ENCODE measurements at places on chromosomes 4 and X.

GRCh38 chr4:173001571-173001970 is 167.0 kb upstream of the GALNT7 start:
- no peak for DNase-seq

- no peak for DNase-seq
These were observed 464 bp downstream of the RAP1GDS1 start for GRCh38 chr4:98261405-98262291.

DNA sequence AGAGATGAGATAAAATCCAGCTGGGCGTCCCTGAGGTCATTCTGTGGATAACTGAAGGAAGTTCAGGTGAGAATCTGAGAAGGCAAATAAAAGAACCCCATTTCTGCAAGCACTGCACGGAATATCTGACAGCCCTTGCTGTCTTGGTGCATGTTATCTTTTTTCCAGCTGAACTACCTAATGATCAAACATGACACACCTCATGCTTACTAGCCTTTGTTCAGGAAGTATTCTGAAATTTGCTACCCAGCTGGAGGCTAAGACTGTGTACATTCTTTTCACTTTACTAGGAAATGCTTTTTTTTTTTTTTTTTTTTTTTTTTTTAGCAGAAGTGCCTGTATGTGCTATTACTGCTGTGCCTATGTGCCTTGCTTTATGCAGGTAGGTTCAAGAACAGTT is 718.1 kb downstream of the SMARCA1 start:
- DNase-seq = no peak

- no peak for DNase-seq
These were observed 438.9 kb downstream of the GRXCR1 start for GRCh38 chr4:43331226-43332051.

GRCh38 chrX:11530621-11531020 is 135.1 kb downstream of the ARHGAP6 start:
- DNase-seq = no peak

All from GM10248 (cell line).